ENCODE measurements at places on chromosomes 2 and 18. TPM values are rescaled to one million over a fixed set of nuclear protein-coding genes. Genes with fewer than 3 reads are reported as not detected.

- no peak for DNase-seq
Observed at GRCh38 chr2:186033541-186033940, 294.9 kb downstream of the FSIP2 start.

DNA sequence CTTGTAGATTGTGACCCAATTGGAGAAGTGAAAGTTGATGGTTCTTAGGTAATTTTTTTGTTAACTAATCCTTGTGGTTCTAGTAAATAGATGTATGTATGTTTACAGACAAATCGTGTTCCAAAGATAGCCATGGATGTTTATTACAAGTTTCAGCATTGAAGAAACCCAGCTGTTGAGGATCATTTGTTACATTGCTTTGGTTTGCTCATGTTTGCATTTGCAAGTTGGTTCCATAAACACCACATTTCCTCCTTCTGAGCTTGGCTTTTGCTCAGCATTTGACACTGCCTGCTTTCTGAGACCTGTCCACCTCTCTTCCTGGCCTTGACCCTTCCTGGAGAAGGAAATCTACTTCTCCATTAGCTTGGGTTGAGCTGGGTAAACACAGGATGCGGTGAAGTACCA, 1.8 kb upstream of the CCDC68 start:
- DNase-seq: no peak

DNA sequence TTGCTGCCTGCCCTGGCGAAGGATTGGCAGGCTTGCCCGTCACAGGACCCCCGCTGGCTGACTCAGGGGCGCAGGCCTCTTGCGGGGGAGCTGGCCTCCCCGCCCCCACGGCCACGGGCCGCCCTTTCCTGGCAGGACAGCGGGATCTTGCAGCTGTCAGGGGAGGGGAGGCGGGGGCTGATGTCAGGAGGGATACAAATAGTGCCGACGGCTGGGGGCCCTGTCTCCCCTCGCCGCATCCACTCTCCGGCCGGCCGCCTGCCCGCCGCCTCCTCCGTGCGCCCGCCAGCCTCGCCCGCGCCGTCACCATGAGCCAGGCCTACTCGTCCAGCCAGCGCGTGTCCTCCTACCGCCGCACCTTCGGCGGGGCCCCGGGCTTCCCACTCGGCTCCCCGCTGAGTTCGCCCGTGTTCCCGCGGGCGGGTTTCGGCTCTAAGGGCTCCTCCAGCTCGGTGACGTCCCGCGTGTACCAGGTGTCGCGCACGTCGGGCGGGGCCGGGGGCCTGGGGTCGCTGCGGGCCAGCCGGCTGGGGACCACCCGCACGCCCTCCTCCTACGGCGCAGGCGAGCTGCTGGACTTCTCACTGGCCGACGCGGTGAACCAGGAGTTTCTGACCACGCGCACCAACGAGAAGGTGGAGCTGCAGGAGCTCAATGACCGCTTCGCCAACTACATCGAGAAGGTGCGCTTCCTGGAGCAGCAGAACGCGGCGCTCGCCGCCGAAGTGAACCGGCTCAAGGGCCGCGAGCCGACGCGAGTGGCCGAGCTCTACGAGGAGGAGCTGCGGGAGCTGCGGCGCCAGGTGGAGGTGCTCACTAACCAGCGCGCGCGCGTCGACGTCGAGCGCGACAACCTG, at the start of gene DES:
Gene DES, plus strand, starts transcription at position 223 of the 857 bp plus-strand sequence. Its CDS starts 86 bp downstream, at position 309.
- DNase-seq: peak; percentile 83

DNA sequence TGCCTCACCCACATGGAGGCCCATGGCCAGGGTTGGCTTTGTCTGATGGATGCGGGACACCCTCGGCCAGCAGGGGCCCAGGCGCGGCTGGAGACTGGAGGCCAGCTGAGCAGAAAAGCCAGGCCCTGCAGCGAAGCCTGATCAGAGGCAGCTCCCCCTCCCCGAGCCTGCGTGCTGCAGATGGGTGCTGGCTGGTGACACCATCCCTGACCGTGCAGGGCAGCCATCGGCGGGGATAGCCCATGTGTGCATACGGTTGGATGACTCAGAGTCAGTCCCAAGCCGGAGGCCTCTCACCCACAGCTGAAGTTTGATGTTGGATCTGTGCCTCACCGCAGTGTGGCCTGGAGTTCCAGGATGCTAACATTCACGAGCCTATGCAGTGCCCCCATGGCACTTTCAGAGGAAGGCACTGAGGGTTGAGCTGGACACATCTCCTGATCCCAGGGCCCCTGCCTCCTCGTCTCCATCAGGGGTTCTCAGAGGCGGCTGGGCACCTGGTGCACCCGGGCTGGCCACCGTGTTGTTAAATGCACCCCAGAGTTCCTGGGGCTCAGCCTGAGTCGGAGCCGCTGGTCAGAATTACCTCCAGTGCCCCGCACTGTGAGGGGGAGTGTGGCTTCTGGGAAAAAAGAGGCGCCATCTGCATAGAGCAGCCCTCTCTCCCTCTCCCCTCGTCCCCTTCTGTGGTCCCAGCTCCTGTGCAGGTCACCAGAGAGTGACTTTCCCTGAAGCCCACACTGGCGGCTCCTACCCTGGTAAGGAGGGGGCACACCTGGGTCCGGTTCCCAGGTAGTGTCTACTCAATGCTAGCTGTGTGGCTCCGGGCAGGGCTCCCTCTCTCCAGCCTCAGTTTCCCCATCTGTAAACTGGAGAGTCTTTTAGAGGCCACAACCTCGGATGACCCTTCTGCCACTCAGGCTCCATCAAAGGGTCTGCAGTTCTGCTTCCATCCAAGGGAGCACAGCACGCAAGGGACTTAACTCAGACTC, 19.4 kb upstream of the KIF1A start:
- no peak for DNase-seq

- DNase-seq: no peak
Observed at GRCh38 chr2:120477831-120478481, 132.0 kb downstream of the INHBB start.

DNA sequence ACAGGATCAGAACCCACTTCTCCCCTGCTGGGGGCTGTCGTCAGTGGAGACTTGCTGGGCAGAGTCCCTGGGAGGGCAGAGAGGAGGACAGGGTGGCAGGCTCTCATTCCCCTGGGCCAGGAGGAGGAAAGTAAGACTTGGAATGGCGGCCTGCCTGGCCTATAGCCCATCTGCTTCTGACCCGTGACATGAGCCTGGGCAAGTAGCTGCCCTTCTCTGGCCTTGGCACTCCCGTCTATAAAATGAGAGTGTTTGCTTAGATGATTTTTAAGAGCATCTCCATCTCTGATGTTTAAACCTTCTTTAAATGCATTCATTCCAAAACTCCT, 173.0 kb downstream of the DDX1 start:
- DNase-seq: no peak

DNA sequence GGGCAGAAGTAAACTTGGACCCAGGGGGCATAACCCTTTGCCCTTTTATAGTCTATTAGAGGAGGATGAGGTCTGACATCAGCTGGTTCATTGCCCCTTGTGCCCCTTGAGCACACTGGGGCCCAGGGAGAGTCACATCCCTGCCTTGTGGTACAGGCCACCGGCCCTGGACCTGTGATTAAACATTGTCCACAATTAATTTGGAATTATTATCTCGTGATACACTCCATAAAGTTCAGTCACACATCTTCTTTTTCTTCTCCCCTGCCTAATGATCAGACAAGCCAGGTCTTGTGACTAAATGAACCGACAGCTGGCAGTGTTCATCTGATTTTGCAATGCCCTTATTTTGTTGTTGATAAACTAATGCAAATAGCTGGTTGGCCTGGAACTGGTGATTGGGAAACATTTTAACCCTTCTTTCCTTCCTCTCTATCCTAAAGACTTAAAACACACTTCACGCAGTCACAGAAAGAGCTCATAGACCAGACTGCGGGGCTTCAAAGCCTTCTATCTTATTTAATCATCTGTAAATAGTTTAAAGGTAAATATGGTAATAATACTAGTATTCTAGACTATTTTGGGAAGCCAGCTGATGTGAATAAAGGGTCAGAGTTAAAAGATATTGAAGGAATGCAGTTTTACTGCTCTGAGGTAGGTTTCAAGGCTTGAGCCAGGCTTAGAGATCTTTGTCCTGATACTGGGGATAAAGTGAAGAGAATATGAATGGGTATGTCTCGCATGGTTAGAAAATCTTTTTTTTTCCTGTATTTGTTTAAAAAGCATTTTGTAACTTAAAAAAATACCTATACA, 13.4 kb downstream of the IL1R1 start:
- no peak for DNase-seq

- DNase-seq: no peak
Observed at GRCh38 chr18:23563377-23564043, 22.8 kb downstream of the NPC1 start.

The MCEE gene
- total RNA-seq: 8.4 TPM

DNA sequence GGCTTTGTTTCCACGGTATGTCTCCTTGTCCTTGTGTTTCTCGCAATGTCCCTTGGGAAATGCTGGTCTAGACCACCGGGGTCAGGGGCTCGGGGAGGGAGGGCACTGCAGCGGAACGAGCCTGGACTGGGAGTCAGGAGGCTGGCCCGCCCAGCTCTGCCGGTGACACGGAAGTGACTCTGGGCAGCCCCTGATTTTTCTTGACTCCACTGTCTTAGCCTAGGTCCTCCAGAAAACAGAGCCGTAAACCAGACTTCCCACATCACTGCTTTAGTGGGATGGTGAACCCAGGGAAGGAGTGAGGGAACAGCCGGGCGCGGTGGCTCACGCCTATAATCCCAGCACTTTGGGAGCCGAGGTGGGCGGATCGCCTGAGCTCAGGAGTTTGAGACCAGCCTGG, 144.2 kb downstream of the ASB1 start:
- DNase-seq: no peak

The DYNC1I2 gene
- 79.4 TPM for total RNA-seq

The FMNL2 gene
- total RNA-seq: 43.0 TPM

DNA sequence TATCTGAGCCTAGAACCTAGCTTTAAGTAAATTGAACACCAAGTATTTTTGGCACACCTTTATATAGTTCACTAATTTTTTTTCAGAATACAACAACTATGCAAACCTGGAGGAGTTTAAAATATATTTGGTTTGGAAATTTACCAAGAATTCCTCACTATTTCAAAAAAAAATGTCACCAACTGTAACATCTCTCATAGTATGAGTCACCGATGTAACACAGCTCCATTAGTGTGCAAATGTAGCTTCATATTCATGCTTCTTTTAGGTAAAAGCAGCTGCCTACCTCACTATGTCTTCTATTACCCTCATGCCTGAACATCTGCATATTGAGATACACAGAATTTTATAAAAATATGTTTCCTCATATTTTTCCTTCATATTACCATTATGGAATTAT, 80.5 kb downstream of the NRXN1 start:
- DNase-seq: no peak

DNA sequence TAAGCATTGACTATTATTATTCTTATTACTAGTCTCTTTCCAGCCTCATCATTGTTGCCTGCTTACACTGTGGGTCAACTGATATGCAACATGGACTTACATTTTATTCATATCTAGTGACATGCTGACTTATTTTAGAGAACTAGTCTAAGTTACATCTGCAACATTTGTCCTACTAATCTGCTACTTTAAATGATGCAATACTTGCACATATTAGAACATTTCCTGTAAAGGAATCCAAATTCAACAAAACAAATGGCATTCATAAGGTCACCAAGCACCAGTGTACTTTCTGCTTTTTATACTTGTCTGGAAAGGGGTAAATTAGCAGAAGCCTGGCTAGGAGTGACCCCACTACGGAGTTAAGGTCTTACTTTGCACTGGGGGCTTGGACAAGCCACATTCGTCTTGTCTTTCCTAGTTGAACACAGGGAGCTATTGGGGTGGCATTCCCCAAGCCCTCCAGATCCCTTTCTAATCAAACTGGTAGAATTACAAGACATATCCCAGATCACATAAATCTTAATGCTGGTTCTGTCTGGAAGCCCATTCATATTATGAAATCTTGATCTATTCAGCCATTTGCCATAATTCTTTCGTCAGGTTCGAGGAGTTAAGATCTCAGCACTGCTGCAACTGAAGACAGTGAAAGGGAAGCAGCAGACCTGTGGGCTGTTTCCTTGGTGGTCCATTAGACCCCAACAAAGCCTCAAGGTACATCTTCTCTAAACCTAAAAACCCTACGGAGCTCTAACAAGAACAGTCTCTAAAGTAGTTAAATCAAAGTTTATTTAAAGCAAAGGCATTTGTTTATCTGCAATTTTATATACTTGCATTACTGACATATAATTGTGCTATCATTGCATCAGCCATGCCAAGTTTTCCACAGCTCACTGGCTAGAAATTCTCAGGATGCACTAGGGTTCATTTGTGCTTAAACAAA, 49.9 kb upstream of the RTN4 start:
- no peak for DNase-seq

The ZNF385B gene
- total RNA-seq: 1.5 TPM

DNA sequence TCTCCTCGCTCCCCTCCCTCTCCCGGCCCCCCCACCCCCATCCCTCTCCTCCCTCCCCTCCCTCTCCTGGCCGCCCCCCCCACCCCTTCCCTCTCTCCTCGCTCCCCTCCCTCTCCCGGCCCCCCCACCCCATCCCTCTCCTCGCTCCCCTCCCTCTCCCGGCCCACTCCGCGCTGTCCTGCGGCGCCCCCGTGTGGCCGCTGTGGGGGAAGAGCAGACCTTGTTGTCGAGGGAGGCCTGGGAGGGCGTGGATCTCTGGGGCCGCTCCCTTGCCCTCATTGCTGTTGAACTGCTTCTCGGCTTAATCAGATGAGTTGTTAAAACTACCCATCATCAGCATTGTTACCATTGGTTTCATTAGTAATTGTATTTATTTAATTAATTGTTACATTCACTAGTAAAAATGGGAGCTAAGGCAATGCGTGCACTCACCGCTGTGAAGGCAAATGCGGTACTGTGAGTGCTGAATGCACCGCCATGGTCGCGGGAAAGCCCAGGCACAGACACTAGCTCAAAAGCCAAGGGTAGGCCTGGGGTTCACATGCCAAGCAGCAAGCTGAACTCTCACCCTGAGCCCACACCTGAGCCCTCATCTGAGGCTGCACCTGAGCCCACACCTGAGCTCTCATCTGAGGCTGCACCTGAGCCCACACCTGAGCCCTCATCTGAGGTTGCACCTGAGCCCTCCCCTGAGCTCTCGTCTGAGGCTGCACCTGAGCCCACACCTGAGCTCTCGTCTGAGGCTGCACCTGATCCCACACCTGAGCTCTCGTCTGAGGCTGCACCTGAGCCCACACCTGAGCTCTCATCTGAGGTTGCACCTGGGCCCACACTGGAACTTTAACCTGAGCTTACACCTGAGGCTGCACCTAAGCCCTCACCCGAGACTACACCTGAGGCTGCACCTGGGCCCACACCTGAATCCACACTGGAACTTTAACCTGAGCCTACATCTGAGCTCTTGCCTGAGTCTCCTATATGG, 8.8 kb downstream of the RTP5 start:
- peak; percentile 84 for DNase-seq

GRCh38 chr2:33131749-33132148, 185.0 kb downstream of the LTBP1 start:
- no peak for DNase-seq
